ENCODE measurements at places on chromosomes 1 and 21. TPM values are rescaled to one million over a fixed set of nuclear protein-coding genes. Genes with fewer than 3 reads are reported as not detected.

COL18A1 gene
- 12.8 TPM for total RNA-seq

MAN1A2 gene
- 36.1 TPM for total RNA-seq

FBXO28 gene
- 32.3 TPM for total RNA-seq

SLC30A2 gene
- total RNA-seq, result not detected

FALEC gene
- total RNA-seq, result 0.60 TPM

OR10T2 gene
- not detected for total RNA-seq

VCAM1 gene
- total RNA-seq, result 0.51 TPM

ZNF669 gene
- total RNA-seq, result 12.8 TPM

SERPINC1 gene
- not detected for total RNA-seq

SLC35A3 gene
- 21.5 TPM for total RNA-seq

MPZ gene
- total RNA-seq, result 9.5 TPM

WNT2B gene
- 0.34 TPM for total RNA-seq

S100A7 gene
- not detected for total RNA-seq

JAM2 gene
- 1.2 TPM for total RNA-seq

ZSWIM5 gene
- total RNA-seq, result 1.9 TPM

MAB21L3 gene
- not detected for total RNA-seq

DCAF6 gene
- 28.2 TPM for total RNA-seq

PDZK1IP1 gene
- not detected for total RNA-seq

NPPA gene
- total RNA-seq, result not detected

OR2G6 gene
- total RNA-seq, result not detected

EFNA1 gene
- total RNA-seq, result 0.48 TPM

LIN28A gene
- total RNA-seq, result not detected

FAM3B gene
- not detected for total RNA-seq

AMY2A gene
- not detected for total RNA-seq

LCE1A gene
- not detected for total RNA-seq

SPRR2B gene
- not detected for total RNA-seq

TFF3 gene
- not detected for total RNA-seq

SPRR2A gene
- total RNA-seq, result not detected

OVAAL gene
- not detected for total RNA-seq

SNX7 gene
- not detected for total RNA-seq

SPRR2F gene
- not detected for total RNA-seq

SYNC gene
- not detected for total RNA-seq

S1PR1 gene
- 138 TPM for total RNA-seq

LCE2B gene
- not detected for total RNA-seq

MAEL gene
- total RNA-seq, result not detected

OXCT2 gene
- 0.53 TPM for total RNA-seq

NOTCH2NLA gene
- 38.2 TPM for total RNA-seq

RBM11 gene
- total RNA-seq, result 3.5 TPM

KCNJ6 gene
- total RNA-seq, result not detected

PAQR6 gene
- 7.0 TPM for total RNA-seq

NUF2 gene
- total RNA-seq, result 50.6 TPM

OR2L3 gene
- total RNA-seq, result not detected

PBX1 gene
- 0.51 TPM for total RNA-seq

FCN3 gene
- not detected for total RNA-seq

STUM gene
- not detected for total RNA-seq

LEMD1 gene
- 0.97 TPM for total RNA-seq

RSBN1 gene
- total RNA-seq, result 32.7 TPM

MTMR11 gene
- total RNA-seq, result 1.8 TPM

TIMM17A gene
- total RNA-seq, result 34.0 TPM

MAP7D1 gene
- total RNA-seq, result 237 TPM

LEFTY2 gene
- total RNA-seq, result not detected

SPATA46 gene
- not detected for total RNA-seq

Measured in activated naive CD8-positive, alpha-beta T cell treated with anti-CD3 and anti-CD28 coated beads, Interleukin-2, amount 10 ng/mL, durations not matched to agents 7 days and 5 days (primary cell).